ENCODE measurements at places on chromosomes 2 and 18.

DNA sequence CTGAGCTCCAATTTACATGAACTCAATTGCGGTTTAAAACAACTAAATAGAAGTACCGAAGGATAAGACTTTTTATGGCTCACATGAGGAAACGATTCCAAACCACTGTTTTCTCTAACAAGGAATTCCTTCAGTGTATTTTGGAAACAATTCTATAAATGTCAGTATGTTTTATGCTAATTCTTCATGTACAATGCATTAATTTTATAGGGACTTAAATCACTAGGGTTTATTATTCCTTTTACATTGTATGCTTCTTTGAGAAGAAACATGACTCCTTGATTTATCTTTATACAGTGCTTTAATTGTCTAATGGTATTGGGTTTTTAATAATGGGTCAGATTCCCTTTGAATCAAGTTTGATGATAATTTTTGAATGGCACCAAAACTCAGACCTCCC, 566.8 kb downstream of the EPHA4 start:
- DNase-seq = no peak

- DNase-seq = no peak
Observed at GRCh38 chr2:215654148-215654819, 218.4 kb upstream of the FN1 start.

DNA sequence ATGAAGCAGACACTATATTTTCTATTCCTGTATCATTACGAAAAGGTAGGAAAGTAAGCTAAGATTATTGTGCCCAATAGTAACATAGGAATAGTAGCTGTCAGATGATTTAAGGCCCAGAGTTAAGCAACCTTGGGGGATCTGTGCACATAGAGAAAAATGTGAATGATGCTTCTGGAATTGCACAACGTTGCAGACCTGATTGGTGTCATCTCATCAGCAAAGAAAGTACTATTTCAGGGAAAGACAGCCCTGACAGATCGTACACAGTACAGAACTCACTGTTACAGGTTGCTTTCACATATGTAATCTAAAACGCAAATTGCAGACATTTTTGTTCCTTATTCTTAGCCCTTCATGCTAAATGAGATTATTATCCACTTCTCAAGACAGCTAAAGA, 535.9 kb downstream of the TRIB2 start:
- DNase-seq = no peak

DNA sequence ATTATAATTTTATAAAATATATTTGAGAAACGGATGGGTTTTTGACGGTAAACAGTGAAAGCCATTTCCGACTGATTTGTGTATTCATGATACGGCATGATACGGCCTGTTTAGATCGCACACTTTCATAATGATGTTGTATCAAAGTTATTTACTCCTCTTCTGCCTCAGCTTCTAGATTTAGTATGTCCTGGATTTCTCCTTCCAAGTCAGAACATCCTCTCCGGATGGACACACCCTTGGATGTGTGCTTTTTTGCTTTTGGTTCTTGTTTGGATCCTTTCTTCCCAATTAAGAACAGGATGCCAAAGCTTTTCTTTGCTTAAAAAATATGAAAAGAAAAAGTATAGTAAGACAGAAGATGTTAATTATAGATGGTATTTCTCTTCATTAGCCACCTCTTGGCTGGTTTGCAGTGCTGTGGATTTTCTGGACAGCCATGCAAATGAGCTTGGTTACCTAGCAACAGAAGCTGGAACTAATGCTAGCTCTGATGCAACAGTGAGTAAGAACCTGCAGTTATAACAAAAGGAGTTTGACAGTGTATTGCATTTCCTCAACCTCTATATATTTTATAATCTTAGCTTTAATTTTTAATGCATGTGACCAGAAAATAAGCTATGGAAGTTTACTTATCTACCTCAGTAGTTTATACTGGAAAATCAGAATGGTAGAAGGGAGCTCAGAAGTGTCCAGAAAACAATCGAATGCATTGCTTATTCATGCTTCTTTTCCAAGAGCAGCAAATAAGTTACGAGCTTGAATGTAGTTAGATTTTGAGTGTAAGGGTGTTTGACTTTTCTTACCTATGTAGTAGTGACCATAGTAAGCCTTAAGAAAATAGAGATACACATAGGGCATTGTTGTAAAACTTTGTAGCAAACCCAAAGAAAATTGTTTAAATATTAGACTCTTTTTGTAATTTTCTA, 27.9 kb downstream of the RMND5A start:
- no peak for DNase-seq

- no peak for DNase-seq
Observed at GRCh38 chr2:159759577-159759976, 38.4 kb downstream of the CD302 start.
